ENCODE measurements at places on chromosomes 5 and 9.

GRCh38 chr5:34648840-34649158, 7.3 kb upstream of the RAI14 start:
- DNase-seq, result no peak

DNA sequence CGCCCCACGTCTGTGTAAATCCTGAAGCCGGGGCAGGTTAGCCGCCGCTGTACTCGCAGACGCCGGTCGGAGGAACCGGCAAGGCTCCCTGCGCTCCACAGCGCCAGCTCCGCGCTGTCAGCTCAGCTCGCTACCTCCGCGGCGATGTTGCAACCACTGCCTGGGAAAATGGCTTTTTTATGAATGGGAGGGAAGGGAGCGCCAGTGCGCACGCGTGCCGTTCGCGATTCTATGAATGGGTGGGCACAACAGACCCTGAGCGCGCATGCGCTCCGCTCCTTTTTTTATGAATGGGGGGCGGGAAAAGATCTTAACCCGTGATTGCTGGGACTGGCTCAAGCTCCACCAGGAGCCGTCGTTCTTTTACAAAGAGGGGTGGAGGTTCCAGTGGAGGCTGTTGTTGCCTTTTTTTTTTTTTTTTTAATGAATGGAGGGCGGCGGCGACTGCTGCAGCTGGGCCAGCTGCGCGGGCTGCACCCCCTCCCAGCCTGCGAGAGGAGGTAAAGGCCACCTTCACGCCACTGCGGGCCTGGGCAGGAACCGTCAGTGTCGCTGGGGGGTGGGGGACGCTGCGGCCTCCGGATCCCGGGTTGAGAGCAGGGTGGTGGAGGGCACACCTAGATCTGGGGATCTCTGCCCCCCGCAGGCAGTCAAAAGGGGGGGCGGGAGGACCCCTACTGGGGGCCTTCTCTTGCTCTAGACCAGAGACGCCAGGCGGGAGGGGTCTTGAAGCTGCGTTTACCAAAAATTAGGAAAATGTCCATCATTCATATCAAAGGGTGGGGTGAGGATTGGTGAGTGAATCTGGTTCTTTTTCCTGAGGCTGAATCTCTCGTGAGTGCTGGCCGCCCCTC, at the start of gene SPRY4:
TSS of gene SPRY4 (minus strand) at position 151 of the 854 bp plus-strand sequence. CDS start 9,913 bp downstream, outside the sequence.
- DNase-seq, result peak; percentile 93

- DNase-seq, result no peak
Measured at GRCh38 chr5:88374391-88374790, 105.7 kb upstream of the TMEM161B start.

DNA sequence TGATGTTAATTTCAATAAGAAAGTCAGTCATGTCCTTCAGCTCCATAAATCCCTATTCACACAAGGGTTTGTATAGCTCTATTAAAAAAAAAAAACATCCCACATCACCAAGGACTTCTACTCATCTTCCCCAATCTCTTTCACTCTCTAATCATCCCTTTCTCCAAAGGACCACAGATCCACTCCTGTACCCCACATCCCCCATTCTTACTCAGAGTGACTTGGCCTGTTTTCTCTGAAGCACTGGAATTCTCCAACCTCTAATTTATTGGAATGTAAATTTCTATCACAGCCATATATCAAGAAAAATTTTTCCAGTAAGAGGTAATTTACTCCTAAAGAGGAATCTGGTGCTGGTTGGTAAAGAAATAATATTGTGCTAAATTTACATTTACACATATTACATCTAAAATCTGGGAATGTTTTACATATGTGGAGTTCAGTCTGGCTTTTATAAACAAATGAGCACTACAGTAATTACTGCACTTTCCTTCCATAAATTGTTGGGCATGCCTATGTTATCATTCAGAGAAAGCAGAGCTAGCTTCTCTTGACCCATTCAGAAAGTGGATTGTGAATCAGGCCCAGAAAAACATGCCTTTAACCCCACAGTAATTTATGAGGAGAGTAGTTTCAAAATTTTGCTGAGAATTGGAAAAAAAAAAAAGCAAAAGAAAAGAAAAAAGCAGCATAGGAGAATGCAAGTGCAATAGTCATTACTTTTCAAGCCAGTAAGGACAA, 399.5 kb upstream of the TNC start:
- no peak for DNase-seq

GRCh38 chr5:78576376-78576775, 72.2 kb downstream of the LHFPL2 start:
- DNase-seq, result no peak

DNA sequence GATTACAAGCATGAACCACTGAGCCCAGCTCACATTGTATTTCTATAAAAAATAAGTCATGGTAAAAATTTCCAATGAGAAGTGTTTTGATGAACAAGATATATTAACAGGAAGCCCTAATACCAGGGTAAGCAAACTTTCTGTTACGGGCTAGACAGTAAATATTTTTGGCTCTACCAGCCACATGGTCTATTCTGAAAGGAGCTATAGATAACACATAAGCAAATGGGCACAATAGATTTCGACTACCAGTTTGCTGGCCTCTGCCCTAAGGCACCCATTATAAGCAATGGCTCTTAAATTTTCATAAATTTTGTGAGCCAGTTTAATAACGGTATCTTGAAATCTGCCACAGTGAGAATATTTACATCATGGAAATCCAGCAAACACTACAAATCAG, 8.1 kb downstream of the UBQLN1 start:
- DNase-seq, result no peak

- no peak for DNase-seq
Measured at GRCh38 chr5:89710006-89710405, 699.5 kb downstream of the CETN3 start.

DNA sequence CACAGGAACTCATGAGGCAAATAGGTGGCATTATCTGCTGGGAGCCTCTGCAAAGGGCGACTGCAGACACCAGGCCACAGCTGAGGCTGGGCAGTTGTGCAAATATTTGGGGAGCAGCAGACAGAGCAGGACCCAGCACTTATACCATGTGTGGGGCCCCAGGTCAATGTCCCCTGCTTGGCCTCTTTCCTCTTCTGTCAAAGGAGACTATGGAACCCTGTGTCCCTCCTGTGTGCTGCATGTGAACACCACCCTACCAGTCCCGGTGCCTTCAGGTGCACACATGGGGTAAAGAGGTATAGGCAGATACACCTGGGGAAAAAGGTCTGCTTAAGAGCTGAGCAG, 50.8 kb downstream of the ROR2 start:
- DNase-seq, result no peak

DNA sequence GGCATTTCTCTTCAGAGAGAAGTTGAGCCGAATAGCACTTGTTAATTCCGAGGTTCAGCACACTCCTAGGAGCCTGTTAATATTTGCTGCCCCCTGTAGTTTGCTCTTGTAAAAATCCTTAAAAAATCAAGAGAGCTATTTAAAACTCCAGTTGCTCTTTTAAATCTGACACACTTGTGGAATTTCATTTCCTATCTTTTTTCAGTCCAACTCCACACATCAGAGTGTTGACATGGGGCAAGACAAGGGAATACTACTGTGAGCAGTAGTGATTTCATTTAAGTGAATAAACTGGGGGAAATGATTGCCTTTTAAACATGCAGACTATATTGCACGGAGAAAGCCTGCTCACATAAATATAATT, 1096.3 kb upstream of the DMAC1 start:
- DNase-seq, result peak; percentile 9

GRCh38 chr5:75342836-75343235, 5.8 kb downstream of the HMGCR start:
- no peak for DNase-seq

DNA sequence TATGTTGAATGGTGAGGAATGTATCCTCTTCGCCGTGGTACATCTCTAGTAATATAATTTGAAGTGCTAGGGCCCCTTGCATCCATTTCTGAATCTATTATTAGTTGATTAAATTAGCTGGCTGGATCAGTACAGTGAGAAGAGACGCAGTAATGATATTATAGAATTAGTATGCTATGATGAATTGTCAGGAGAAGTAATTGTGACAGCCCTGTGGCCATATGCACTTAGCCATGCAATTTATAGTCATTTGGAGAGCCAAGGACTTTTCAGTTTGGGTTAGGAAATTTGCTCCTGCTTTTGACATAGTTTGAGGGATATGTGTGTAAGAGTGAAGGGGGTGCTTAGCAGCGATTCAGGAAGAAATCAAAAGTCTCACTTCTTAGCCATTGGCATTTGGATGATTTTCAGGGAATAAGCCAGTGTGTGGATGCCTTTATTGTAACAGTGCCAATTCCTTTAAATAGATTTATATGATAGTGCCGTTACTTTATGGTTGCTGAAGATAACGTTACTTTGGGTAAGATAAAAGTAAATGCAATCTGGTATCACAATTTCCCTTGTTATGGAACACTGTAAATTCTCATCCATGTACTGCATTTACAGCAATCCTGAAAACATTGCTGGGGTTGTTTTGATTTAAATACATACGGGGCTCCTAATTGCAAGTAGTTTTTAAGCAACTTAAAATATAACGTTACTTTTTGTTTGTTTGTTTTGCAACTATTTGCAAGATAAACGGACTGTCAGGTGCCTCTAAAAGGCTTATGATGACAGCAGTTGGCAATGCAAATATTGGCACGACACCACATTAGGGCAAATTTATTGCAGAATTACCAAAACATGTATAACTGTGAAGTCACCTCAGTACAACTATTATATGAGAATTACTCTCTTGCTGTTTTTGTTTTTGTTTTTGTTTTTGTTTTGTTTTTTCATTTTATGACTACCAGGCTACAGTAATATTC, 875.4 kb upstream of the WWC1 start:
- no peak for DNase-seq

GRCh38 chr5:169545762-169546161, 37.8 kb upstream of the SPDL1 start:
- no peak for DNase-seq

DNA sequence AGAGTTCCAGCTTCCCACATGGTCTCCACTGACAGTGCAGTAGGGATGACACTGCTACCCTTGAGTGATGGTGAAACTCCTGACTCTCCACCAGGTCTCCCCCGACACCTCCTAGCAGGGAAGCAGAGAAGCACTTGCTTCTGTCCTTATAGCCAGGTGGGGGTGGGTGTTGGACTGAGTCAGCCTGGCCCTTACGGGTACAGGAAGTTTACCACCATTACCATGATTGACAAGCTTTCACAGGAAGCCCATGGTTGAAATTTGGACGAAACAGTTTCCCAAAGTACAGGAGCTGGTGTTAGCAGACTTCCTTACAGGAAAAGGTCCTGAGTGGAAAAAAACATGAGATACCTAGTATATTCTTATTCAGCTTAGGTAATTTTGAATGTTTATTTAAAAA, 3.1 kb upstream of the FBXL7 start:
- DNase-seq, result no peak

- no peak for DNase-seq
Measured at GRCh38 chr9:30534896-30535295, 1849.5 kb upstream of the ACO1 start.

DNA sequence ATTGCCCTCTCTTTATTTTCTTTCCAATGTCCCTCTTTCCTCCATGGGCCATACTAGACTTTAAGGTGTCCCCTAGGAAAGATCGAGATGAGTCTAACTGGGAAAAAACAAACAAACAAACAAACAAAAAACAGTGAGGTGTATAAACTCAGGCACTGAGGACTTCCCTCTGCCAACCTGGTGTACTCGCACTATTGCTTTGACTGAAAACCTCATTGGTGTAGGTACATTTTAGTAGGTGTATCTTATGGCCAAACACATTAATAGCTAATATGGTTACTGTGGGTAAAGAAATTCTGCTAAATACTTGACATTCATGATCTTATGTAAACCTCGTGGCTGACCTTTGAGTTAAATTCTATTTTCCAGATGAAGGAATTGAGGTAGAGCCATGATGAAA, 74.3 kb downstream of the TNC start:
- DNase-seq, result no peak

DNA sequence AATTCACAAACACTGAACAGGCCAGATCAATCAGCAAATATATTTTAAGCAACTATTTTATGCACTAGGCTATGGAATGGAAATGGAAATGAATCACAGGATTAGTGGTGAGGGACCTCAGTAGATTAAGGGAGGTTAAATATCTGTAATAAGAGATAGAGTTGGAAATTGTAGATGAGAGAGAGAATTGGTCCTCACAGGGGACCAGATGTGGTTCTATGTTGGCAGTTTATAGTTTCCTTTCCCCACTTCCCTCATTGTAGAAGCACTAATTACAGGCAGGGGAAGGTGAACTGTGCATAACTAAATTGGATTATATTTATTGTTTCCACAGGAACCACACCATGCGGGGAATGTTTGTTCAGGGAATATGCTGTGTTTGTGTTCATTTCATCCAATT, 496.2 kb downstream of the ARHGEF28 start:
- no peak for DNase-seq

DNA sequence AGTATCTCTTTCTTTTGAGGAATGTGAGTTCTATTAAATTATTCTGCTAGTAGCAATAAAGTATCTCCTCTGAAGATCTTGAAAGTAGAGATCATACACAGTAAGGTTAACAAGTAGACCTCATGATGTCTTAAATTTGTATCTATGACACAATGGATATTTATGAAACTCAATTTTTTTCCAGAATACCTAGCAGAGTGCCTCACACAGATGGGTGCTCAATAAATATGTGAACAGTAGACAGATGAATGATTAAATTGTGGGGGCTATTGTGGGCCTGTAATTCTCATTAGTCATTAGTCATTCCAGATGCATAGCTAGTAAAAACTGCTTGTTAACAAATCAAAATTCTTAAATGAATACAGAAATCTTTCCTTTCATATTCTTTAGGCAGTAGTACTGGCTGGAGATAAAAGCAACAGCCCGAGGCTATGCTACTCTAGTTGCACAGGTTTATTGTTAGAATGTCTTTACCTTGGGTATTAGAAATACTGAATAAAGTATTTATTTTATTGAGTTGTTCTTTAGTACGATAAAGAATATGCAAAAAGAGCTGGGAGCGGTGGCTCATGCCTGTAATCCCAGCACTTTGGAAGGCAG, 22.0 kb downstream of the CHD1 start:
- DNase-seq, result no peak

- DNase-seq, result no peak
Measured at GRCh38 chr5:66896171-66896570, 300.0 kb downstream of the MAST4 start.

GRCh38 chr5:5658226-5658625, 235.7 kb downstream of the ICE1 start:
- DNase-seq, result no peak

DNA sequence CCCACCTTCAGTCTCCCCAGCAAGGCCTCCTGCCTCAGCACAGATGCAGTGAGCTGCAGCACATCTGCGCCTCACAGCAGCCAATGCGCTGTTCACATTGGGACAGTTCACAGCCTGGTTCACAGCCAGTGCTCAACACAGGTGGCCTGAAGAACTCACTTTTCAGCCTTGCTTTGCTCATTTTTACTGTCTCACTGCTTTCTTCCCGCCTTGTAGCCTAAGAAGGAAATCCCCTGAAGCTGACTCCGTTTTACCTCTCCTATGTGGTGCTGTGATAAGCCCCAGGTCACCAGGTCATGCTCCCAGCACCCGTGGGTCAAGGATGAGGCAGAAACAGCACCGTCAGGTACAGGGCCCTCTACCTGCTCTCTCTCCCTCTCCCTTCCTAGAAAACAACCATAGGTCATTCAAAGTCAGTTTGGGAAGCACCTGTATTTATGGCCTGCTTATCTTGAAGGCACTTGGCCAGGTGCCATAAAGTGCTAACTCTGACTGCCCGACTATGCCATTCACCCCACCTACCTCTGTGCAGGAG, 1.1 kb downstream of the GCNT4 start:
- no peak for DNase-seq

GRCh38 chr5:53575101-53575500, 14.7 kb downstream of the NDUFS4 start:
- no peak for DNase-seq

- no peak for DNase-seq
Measured at GRCh38 chr5:173318881-173319620, 9.2 kb downstream of the STC2 start.

GRCh38 chr5:113043491-113043931, 66.9 kb downstream of the DCP2 start:
- DNase-seq, result no peak

- DNase-seq, result no peak
Measured at GRCh38 chr9:104240890-104241289, 146.8 kb downstream of the SMC2 start.

Measured in HEK293T (cell line).